ENCODE measurements at places on chromosomes 6 and 20.

DNA sequence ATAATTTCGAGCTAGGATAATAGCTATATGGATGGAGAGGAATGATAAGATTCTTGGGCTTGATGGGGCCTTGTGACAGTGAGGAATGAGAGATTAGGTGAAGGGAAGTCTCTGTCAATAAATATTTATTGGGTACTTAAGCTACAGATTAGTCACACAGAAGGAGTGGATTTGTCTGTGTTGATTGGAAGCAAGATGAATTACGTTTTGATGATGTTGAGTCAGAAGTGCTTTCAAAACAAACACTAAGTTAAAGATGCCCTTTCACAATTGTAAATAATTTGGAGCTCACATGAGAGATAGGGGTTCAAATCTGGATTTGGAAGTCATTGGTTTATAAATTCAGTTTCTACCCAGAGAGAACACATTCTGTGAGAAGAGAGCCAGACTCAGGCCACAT lies 834.2 kb downstream of the KIF16B start:
- no peak for DNase-seq

GRCh38 chr6:56079751-56080540 lies 167.4 kb downstream of the COL21A1 start:
- DNase-seq: no peak

- DNase-seq: no peak
These were observed 157.9 kb downstream of the INSM1 start for GRCh38 chr20:20525756-20526155.

GRCh38 chr20:41048461-41049301 lies 20.1 kb downstream of the TOP1 start:
- DNase-seq: no peak

GRCh38 chr6:22643780-22644179 lies 74.4 kb downstream of the HDGFL1 start:
- DNase-seq: no peak

Data from activated CD8-positive, alpha-beta memory T cell treated with anti-CD3 and anti-CD28 coated beads, Interleukin-2, amount 50 U/mL, for 48 hours (primary cell).